ENCODE measurements at places on chromosomes 7 and 10.

DNA sequence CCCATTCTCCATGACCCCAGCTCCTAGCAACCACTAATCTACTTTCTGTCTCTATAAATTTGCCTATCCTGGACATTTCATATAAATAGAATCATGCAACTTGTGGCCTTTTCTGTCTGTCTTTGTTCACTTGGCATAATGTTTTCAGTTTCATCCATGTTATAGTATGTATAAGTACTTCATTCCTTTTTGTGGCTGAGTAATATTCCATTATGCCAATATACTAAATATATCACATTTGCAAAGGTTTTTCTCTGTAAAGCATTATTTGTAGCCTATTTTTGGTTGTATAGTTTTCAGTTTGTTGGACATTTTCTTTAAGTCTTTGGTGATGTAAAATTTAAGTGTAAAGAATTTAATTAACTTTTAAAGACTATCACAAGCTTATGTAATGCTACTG, 2.2 kb downstream of the PTPRZ1 start:
- DNase-seq: no peak

- no peak for DNase-seq
These were observed 139.4 kb downstream of the ITGB8 start for GRCh38 chr7:20470082-20470481.

- DNase-seq: no peak
These were observed 102.8 kb downstream of the CHN2 start for GRCh38 chr7:29297194-29297890.

DNA sequence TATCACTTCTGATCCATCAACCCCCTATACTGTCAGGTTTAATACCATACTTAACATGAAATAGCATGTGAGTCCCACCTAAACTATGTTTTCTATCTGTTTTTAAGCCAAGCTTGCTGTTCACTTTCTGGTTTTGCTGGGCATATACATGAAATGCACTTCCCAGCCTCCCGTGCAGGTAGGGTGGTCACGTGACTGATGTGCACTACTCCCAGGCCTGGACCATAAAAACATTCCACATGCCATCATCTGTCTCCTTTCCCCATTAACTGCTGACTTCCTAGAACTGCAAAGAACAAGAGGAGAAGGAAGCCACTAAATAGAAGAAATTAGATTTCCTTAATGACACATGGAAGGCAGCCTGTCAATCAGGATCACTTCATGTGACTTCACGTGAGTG, 40.1 kb upstream of the CALD1 start:
- DNase-seq: no peak

DNA sequence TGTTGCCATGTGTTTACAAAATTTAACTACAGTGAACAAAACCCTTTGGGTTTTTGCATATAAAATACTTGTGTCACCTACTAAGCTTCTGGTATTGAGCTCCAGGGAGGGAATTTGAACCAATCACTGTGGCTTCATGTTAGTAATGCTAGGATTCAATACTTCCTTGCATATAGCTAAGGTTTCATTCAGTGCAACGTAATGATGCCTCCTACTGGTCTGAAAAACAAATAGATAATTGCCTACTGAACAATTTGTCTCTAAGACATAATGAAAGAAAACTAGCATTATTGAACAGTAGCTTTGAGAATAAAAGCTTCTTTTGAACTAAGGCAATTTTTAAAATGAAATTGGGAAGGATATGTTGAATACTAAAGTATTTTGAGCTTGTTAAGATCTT, 244.4 kb downstream of the ZWINT start:
- DNase-seq: no peak

GRCh38 chr7:70303780-70304179, 705.5 kb downstream of the AUTS2 start:
- DNase-seq: no peak

DNA sequence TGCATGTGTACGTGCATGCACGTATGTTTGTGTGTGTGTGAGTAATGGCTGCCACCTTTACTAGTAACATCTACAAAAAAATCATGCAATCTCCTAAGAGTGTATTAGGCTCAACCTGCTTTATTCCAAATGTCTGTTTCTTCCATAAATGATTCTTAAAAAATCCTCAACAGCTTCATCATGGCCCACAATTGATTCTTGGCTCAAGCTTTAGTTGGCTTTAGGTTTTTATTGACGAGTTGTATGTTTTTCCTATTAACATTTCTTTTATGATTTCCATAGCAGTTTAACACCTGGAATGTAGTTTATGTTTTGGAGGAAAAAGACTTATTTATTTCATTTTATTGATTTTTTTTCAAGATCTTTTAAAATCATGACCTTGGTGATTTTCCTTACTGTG, 121.9 kb upstream of the RAB18 start:
- DNase-seq: no peak

GRCh38 chr7:86991093-86991769, 68.2 kb downstream of the ELAPOR2 start:
- DNase-seq: no peak

GRCh38 chr10:89526358-89526757, 9.0 kb downstream of the SLC16A12 start:
- no peak for DNase-seq

DNA sequence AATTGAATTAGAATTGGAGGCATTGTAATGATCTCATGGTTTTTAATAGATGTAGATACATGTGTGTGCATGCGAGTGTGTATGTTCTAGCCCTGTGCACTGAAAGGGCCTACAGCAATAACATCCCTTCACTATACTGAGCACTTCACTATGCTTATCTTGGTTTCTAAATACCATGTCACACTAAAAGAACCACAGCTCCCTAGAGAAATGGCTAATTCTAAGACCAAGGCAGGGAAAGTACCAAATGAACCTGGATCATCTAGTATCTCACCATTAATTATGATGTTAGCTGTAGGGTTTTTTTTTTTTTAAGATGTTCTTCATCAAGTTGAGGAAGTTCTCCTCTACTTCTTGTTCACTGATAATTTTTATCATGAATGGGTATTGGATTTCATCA, 55.1 kb downstream of the HECTD2 start:
- no peak for DNase-seq

DNA sequence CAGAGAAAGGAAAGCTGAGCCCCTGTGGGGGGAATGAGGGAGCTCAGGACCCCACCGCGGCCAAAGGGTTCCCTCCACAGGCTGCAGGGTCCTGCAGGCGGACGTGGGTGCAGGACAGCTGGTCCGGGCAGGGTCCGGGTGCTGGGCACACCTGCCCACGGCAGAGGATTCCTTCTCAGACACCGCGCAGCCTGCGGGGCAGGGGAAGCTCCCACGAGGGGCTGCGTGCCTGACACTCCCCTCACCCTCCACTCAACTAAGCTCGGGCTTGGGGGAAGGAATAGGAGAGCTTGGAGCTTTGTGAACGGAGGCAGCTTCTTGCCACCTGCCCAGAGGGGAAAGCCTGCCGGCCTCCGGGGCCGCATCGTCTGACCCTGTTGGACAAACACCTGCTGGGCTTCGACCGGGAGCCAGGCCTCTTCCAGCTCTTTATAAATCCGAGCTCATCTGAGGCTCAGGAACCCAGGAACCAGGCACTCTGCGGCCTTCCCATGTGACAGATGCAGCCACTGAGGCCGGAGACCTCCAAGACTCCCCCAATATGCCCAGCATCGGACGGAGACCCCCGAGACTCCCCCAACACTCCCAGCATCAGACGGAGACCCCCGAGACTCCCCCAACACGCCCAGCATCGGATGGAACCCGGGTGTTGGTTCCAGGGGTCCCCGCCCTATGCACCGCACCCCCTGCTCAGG, 97.3 kb downstream of the PDGFA start:
- no peak for DNase-seq

DNA sequence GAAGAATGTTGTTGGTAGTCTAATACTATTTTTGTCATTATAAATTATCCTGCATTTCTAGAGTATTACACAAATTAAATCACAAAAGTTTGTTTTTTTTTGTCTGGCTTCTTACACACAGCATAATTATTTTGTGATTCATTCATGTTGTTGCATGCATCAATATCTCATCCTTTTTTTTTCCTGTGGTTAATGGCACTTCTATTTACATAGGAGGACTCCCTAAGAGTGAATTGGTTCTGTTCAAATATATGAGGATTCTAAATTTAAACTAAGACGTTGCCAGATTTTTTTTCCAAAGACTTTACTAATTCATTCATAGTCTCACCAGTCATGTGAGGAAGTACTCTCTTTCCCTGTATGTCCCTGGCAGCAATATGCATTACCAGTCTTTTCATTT, 303.3 kb downstream of the GPR37 start:
- no peak for DNase-seq

GRCh38 chr7:77940647-77941046, 142.1 kb downstream of the PHTF2 start:
- DNase-seq: no peak

Measured in activated T-cell treated with anti-CD3 and anti-CD28 coated beads for 1 hour (primary cell).